EH (cell line): ENCODE measurements at places on chromosomes 6 and 20.
A peak's percentile ranks its signal among the peaks of the same experiment; 100 is the strongest.

GRCh38 chr6:88619951-88620350 lies 343.5 kb downstream of the RNGTT start:
- no peak for DNase-seq

GRCh38 chr6:121413879-121414278 lies 21.6 kb upstream of the GJA1 start:
- DNase-seq, result no peak

DNA sequence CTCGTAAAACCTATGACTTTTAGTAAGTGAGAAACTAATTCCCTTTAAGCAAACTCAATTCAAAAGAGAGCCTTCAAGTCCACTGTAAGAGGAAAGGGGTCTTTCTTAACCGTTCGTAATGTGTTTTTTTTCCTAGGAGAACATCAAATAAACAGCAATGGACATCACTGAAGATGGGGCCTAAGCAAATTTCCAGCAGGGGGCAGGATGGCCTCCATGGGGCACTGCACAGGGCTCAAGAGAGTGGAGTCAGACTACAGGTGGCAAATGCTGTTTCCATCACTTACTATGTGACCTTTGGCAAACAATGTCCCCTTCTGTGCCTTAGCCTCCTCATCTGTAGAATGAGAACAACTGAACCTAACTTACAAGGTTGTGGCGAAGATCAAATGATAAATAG lies 88.7 kb downstream of the ARHGAP18 start:
- DNase-seq, result peak; percentile 27

DNA sequence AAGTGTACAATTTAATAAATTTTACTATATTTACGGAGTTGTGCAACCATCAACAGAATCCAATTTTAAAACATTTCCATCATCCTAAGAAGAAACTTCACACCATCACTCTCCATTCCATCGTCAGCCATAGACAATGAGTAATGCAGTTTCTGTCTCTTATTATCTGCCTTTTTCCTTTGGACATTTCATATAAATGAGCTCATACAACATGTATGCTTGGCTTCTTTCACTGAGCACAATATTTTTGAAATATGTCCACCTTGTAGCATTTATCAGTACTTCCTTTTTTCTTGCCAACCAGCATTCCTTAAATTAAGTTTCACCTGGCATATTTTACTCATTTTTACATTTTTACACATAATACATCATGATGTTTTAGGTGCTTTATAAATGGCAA lies 22.7 kb upstream of the HIVEP1 start:
- peak; percentile 60 for DNase-seq

GRCh38 chr6:142671791-142672190 lies 273.2 kb downstream of the HIVEP2 start:
- DNase-seq, result no peak

- DNase-seq, result no peak
Observed at GRCh38 chr6:129329678-129330077, 380.3 kb downstream of the ARHGAP18 start.

GRCh38 chr6:12654514-12654913 lies 62.1 kb upstream of the PHACTR1 start:
- DNase-seq, result no peak

DNA sequence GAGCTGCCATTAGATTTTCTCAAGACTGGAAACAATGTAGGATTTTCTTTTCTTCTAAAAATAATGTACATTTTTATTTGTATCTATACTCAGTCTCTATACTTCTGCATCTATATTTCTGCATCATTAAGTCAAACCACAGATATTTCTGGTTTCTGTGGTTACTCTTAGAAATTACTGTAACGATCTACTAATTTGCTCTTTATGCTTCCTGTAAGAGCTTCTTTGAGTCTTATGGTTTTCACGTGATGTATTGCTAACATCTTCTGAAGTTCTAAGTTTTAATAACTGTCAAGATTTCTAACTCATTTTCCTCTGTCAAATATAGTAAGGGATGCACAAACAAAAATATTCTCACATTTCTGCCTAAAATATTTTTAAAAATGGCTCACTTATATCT lies 1144.5 kb downstream of the HACE1 start:
- no peak for DNase-seq

GRCh38 chr6:122302067-122302466 lies 97.4 kb upstream of the HSF2 start:
- no peak for DNase-seq

- no peak for DNase-seq
Observed at GRCh38 chr20:37230200-37230599, 31.4 kb downstream of the GHRH start.

DNA sequence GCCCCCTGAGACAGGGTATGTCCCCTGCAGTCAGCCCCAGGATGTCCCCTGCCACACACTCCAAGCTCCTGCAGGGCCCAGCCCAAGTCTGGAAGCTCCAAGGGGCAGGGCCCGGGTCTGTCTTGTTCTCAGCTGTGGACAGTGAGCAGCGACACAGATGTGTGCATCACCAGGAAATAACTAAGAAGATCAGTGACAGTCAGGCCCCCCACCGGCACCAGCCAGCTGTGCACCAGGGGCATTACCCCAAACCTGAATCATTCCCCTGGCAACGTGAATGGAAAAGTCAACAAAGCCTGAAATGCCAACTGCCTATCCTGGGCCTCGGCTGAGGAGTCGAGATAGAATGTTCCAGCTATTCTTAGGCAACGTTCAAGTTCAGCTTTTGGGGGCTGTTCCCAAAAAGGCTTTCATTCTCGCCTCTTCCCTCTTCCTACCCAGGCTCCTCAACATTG lies 105.0 kb downstream of the PREX1 start:
- peak; percentile 22 for DNase-seq

- no peak for DNase-seq
Observed at GRCh38 chr6:91812596-91813274, 1225.9 kb upstream of the MAP3K7 start.

DNA sequence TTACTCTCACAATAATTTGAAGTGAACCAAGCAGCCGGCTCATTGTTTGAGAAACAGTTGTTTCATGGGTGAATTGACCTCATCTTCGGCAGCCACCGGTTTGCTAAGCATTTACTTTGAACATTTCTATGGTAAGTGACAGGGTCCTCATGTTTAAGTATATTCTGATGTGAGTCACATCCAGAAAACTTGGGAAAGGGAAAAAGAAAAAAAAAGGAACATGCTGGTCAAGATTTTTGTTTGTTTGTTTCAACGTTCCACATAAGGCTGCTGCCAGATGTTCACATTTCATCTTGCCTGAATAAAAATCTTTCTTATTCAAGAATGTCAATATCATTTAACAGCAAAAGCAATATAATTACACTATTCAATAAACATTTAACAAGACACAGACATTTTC lies 55.0 kb upstream of the EXOC2 start:
- DNase-seq, result no peak

- no peak for DNase-seq
Observed at GRCh38 chr6:66851930-66852329, 1144.9 kb upstream of the EYS start.

- peak; percentile 31 for DNase-seq
Observed at GRCh38 chr6:140987364-140988155, 1145.2 kb upstream of the GJE1 start.

DNA sequence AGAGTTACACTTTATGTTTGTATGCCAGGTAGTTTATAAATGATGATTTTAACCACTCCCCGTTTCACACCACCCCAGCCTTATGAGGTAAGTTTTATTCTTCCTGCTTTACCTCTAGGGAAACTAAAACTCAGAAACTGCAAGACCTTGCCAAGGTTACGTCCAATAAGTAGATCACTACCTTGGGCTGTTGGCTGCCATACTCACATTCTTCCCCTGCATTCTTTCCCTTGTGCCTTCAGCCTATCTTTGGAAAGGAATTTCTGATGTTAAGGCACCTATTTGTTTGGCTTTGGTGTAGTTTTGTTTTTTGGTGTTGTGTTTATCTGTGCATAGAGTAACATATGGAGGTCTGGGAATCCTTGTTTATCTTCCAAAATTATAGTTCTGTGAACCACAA lies 122.1 kb downstream of the UST start:
- DNase-seq, result no peak

DNA sequence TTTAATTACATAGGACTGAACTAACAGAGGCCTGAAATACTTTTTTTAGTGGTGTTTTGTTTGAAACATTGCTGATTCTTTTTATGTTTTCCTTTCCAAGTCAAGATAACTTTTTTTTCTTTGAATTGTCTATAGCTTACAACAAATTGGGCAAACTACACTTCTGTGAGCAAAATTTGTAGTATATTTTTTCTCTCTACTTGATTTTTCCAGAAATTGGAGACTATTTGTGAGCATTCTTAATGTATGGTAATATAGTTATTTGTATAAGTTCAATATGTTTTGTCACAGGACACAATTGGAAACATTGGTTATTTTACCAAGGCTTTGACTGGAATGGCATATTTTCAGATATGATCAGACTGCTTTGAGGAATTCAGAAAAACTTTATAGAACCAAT lies 216.5 kb downstream of the SYNE1 start:
- DNase-seq, result peak; percentile 29

- no peak for DNase-seq
Observed at GRCh38 chr6:139313784-139314545, 22.2 kb upstream of the TXLNB start.

- peak; percentile 68 for DNase-seq
Observed at GRCh38 chr6:75882734-75883133, 133.7 kb downstream of the MYO6 start.

DNA sequence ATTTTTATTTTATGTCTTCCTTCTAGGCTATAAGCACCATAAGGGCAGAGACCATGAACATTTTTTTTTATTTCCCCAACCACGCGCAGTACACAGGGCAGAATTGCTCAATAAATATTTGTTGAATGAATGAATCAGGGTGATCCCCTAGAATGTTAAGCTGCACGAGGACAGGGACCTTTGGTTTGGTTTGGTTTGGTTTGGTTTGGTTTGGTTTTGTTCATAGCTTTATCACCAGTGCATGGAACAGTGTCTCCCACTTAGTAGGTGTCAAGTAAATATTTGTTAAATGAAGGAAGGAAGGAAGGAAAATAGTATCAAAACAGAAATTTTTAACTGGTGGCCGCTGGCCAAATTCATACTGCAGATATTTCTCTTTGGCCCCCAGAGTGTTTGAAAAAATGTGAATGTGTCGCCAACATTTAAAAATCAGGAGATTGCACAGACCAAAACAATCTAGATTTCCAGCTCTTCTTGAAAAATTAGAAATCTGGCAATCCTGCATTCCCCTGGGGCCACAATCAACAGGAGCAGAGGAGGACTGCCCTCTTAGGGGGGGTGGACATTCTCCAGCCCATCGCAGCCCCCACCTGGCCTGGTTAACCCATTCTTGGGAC lies 205.3 kb downstream of the EYA2 start:
- DNase-seq, result no peak

DNA sequence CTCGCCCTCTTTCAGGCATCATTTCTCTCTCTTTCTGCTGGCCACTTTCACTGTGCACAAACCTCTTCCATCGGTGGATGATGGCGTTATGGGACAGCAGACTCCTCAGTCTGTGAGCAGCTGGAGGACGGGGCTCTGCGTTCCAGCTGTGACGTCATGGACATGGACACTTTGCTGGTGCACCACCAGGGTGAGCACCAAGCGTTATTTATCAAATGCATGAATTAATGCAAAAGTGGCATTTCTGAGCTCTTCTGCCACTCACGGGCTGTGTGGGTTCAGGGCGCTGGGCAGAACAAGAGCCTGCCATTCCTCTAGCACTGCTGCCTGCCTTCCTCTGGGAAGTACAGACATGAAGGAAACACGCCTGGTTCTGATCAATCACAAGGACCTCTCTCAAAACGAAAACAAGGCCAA lies 82.9 kb upstream of the MPC1 start:
- DNase-seq, result peak; percentile 35

- DNase-seq, result no peak
Observed at GRCh38 chr6:24481449-24481848, 7.9 kb downstream of the GPLD1 start.

GRCh38 chr6:160160450-160160849 lies 38.8 kb downstream of the SLC22A1 start:
- DNase-seq, result no peak

GRCh38 chr20:19807191-19807945 lies 49.3 kb downstream of the RIN2 start:
- peak; percentile 67 for DNase-seq

DNA sequence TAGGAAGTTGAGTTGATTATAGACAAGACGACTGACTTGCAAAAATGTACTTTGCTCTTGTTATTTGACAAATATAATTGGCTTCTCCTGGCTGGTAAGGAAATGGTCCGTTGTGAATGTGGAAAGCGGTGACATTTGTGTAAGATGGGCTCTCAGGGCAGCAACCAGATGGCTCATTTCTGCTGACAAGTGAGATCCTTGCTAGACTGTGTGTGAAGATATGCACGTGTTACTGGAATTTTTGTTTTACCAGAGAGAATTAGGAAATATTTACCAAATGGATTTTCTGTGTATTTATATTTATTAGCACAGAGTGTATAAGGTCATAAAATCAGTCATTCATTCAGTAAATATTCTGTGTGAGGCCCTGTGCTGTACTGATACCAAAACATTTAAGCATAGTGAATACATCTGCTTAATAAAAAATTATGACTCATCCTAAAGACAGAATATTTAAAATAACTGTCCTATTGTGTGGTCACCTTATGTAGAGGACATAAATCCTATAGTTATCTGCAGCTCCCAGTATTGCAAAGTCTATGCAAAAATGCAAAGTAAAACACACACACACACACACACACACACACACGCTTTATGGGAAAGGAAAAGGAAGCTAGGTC lies 109.9 kb upstream of the ASF1A start:
- DNase-seq, result peak; percentile 34

DNA sequence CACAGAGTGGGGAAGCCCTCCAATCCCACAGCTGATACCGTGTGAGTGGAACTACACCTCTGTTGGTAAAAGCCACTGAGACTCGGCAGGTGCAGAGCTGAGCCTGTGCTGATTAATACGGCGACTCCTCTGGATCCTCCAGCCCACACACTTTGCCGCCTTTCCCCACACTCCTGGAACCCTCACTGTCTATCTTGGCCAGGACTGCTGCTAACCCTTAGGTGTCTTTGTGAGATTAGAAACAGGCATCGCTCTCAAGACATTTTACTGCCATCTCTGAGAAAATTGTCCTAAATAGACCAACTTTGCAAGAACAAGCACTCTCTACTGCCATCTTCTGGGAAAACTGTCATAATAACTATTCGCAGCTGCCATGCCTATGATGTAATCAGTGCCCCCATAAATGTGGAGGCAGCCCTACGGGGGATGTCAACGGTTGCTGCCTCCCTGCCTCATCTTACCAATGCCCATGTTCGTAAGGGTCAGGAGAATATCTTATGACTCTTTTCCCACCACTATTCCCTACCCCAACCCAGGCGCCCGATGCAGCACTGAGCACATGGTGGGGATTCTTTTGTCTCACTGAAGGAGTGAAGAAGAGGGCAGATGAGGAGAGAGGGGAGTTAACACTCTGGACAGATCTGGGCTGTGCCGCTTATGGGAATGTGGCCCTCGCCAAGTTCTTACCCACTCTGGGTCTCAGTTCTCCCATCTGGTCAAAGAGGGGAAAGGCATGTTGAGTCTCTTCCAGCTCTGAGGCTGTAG lies 26.1 kb upstream of the KCNB1 start:
- peak; percentile 62 for DNase-seq

GRCh38 chr6:158785036-158785435 lies 34.1 kb downstream of the EZR start:
- DNase-seq, result no peak

GRCh38 chr6:75157336-75157735 lies 48.5 kb downstream of the COL12A1 start:
- peak; percentile 52 for DNase-seq

- no peak for DNase-seq
Observed at GRCh38 chr6:157272372-157272771, 50.9 kb downstream of the TMEM242 start.

- DNase-seq, result no peak
Observed at GRCh38 chr6:6317386-6317785, 3.1 kb downstream of the F13A1 start.

GRCh38 chr20:361561-361960 lies 14.7 kb downstream of the NRSN2 start:
- DNase-seq, result no peak
